Activated T-cell treated with anti-CD3 and anti-CD28 coated beads, Interleukin-2, amount 50 U/mL, for 24 hours (primary cell): ENCODE measurements at places on chromosomes 12 and 14.

- H3K4me3 ChIP-seq = peak overlapping the region; percentile 65
- no peaks in the 10 kb centered on the region for H3K36me3 ChIP-seq
- DNase-seq = peak; percentile 72
- H3K27ac ChIP-seq = peak overlapping the region; percentile 95
Observed at GRCh38 chr12:7989827-7990491, 42.6 kb upstream of the FOXJ2 start.

- H3K4me1 ChIP-seq = peaks cover 2% of the 10 kb centered on the region
- H3K27ac ChIP-seq = no peak overlapping the region
- peaks cover 77% of the 10 kb centered on the region for H3K36me3 ChIP-seq
- no peak overlapping the region for H3K4me3 ChIP-seq
- H3K27me3 ChIP-seq = no peaks in the 10 kb centered on the region
Observed at GRCh38 chr14:21467616-21468015, 9.1 kb downstream of the RAB2B start.

DNA sequence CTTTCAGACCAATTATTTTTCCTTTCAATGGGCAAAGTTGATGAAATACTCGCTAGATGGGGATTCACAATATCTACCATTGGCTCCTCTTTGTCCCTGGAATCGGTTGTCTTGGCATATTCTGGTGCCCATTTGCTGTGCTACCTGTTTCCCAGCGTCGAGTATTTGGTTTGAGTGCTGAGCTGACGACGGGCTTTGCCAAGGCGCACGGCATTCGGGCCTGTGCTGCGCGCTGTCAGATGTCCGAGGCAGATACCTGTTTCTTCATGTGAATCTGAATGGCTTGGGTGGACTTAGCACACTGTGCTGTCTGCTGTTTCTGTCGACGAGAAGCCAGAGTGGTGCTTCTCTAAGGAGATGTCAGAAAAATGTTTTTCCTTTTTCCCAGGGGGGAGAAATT, 80.9 kb downstream of the TESC start:
- H3K36me3 ChIP-seq = peaks cover 65% of the 10 kb centered on the region

DNA sequence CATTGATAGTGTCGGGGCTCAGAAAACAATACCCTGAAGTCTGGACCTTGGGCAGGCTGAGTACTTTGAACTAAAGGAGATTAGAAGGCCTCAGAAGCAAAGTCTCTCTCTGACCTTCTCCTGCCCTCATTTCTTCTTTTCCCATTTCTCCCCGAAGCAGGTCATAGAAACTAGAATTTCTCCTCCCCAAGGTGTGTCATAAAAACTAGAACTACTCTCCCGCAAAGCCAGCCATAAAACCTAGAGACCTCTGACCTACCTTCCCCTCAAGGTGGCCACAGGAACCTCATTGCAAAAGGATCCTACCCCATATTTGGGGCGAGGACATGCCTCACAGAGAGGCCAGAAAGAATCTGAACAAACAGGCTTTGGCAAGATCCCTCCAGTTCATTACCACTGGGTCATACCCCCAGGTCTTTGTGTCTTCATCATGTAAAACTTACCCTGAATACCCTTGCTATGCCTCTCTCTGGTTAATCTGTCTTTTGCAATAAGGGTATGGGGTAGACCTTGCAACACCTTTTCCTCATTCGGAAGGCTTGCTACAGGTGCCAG, 64.7 kb upstream of the ZFP36L1 start:
- H3K27ac ChIP-seq = no peak overlapping the region
- no peaks in the 10 kb centered on the region for H3K4me1 ChIP-seq
- H3K27me3 ChIP-seq = no peaks in the 10 kb centered on the region
- no peaks in the 10 kb centered on the region for H3K36me3 ChIP-seq
- no peak overlapping the region for H3K4me3 ChIP-seq

GRCh38 chr12:57744194-57744776, 554 bp upstream of the TSPAN31 start:
- peak; percentile 88 for DNase-seq
- no peaks in the 10 kb centered on the region for H3K27me3 ChIP-seq
- H3K36me3 ChIP-seq = peaks cover 65% of the 10 kb centered on the region
- H3K4me1 ChIP-seq = peaks cover 71% of the 10 kb centered on the region

DNA sequence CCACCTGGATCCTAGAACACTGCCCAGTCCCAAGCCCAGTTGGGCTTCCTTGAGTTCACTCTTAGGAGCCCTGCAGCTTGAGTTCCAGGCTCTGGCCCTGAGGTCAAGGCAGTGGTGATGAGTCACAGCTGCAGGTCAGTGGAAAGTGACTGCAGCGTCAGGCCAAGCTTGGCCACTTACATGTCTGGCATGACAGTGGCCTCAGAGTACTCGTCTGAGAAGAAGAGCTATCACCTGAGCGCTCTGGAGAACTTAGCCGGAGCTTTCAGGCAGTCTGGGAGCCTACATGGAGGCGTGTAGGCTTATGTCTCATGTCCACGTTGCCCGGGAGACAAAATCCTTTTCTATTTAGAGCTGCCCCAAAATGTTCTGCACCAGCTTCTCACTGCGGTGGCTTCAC, 75.6 kb downstream of the ARL6IP4 start:
- H3K36me3 ChIP-seq = peaks cover 5% of the 10 kb centered on the region
- H3K27me3 ChIP-seq = no peaks in the 10 kb centered on the region
- no peak for DNase-seq
- H3K27ac ChIP-seq = no peak overlapping the region
- H3K4me3 ChIP-seq = no peak overlapping the region
- peaks cover 7% of the 10 kb centered on the region for H3K4me1 ChIP-seq

GRCh38 chr12:123122626-123123025, 28.3 kb downstream of the PITPNM2 start:
- no peaks in the 10 kb centered on the region for H3K27me3 ChIP-seq
- peaks cover 58% of the 10 kb centered on the region for H3K4me1 ChIP-seq
- peak overlapping the region; percentile 51 for H3K27ac ChIP-seq
- H3K4me3 ChIP-seq = no peak overlapping the region
- no peaks in the 10 kb centered on the region for H3K36me3 ChIP-seq

GRCh38 chr14:79090641-79091180, 920.5 kb downstream of the NRXN3 start:
- DNase-seq = no peak
- no peaks in the 10 kb centered on the region for H3K27me3 ChIP-seq
- H3K36me3 ChIP-seq = no peaks in the 10 kb centered on the region

DNA sequence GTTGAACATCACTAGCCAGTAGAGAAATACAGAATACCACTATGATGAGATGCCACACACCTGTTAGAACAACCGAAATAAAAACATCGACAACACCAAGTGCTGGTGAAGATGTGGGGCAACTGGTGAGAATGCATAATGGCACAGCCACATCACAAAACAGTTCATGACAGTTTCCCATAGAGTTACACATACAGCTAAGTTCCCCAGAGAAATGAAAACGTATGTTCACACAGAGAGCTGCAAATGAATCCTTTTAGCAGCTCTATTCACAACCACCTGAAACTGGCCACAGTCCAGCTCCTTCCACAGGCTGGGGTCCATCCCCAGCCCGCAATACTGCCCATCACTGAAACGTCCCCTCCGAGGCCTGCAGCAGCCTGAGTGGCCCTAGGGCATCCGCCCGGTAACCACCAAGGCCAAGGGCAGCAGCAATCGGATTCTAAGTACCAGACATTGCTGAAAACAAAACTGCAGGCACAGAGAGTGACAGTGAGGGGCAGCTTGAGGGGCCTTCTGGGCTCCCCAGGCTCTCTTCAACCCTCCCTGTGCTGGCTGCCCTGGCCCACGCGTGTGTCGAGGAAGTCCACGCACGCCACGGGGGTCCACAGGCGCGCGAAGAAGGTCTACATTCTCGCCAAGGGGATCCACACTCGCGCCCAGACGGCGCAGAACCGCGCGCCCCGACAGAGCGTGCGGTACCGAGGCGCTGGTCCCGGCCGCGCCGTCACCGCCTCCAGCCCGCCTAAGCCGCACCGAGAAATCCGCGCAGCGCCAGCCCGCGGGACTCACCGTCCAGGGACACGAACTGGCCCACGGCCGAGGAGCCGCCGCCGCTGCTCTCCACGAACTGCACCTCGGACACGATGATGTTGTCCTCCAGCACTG, 903 bp downstream of the BRF1 start:
- peaks cover 33% of the 10 kb centered on the region for H3K4me1 ChIP-seq
- peaks cover 11% of the 10 kb centered on the region for H3K36me3 ChIP-seq
- no peak for DNase-seq
- H3K27ac ChIP-seq = peak overlapping the region; percentile 88
- no peaks in the 10 kb centered on the region for H3K27me3 ChIP-seq

- DNase-seq = no peak
- H3K27me3 ChIP-seq = peaks cover 26% of the 10 kb centered on the region
Observed at GRCh38 chr12:15230751-15231150, 9.5 kb upstream of the RERG start.
